ENCODE measurements at places on chromosomes 11 and 22.

- DNase-seq = no peak
These were observed 67.9 kb downstream of the MCM5 start for GRCh38 chr22:35467681-35468434.

DNA sequence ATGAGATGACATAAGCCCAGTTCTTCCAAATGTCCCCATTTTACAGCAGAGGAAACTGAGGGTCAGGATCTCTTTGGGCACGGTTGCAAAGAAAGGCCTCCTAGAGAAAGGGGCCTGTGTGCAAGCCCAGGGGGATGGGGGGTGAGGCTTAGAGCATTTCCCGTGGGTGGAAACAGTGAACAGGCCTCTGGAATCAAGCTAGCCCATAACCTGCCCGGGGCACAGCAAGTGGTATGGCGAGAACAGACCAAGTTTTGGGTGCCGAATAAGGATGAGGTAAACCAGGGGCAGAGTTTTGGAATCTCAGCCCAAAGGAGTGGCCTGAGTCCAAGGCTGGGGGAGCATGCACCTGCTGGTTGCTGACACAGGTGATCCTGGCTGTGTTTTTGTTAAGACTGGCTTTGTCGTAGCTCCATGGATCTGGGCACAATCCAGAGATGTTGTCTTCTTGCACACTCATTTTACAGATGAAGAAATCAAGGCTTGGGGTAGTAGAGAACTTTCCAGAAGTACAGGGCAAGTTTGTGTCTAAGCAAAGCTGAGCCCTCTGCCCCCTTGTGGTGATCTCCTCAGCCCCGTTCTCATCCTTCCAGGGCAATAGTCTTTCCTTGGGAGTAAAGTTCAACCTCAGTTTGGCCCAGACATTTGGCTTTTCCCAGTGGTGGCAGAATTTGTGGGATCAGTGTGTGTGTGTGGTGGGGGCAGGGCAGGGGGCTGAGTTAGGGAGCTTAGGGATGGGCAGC lies 53.5 kb upstream of the MYEOV start:
- no peak for DNase-seq

DNA sequence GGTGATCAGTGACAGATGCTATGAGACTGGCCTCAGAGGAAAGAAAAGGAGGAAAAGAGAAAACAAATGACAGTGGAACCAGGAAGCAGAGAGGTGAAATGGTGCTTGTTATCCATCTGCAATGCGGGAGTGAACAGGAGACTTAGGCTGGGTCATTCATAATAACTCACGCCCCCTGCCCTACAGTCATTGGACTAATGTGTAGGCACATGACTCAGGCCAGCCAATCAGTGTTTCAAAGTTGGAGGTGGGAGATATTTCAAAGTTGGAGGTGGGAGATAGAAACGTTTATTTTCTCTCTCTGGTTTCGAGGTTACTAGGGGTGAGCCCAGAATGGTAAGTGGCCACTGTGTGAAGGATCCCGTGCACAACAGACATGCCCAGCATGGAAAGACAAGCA lies 30.3 kb downstream of the SLC22A6 start:
- DNase-seq = no peak

GRCh38 chr11:111814557-111815320 lies 48.5 kb upstream of the PPP2R1B start:
- no peak for DNase-seq

- DNase-seq = no peak
These were observed 788.7 kb downstream of the OPCML start for GRCh38 chr11:132743601-132744000.

- DNase-seq = no peak
These were observed 37.2 kb downstream of the SLC35F2 start for GRCh38 chr11:107821199-107821927.

- no peak for DNase-seq
These were observed 2.0 kb upstream of the NLRX1 start for GRCh38 chr11:119166368-119167076.

DNA sequence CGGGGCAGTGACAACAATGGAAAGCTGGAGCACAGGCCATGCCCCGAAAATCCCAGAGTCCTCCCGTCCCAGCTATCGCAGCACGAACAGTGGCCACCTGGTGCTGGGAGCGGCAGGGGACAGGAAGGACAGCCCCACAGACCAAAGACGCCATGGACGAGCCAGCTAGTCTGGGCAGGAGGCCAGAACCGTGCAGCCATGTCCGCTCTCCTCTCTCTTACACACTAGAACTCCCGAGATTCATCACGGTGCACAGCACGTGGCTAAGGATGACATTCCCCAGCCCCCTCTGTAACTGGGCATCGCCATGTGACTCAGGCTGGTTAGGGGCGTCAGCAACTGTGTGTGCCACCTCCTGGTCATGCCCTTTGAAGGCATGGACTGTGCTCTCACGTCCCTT lies 4.6 kb downstream of the CDPF1 start:
- DNase-seq = no peak

GRCh38 chr11:931385-931784 lies 5.7 kb downstream of the AP2A2 start:
- no peak for DNase-seq

- no peak for DNase-seq
These were observed 1.4 kb downstream of the MYOD1 start for GRCh38 chr11:17720796-17721171.

GRCh38 chr22:42283278-42284201 lies 13.1 kb upstream of the TCF20 start:
- DNase-seq = no peak

DNA sequence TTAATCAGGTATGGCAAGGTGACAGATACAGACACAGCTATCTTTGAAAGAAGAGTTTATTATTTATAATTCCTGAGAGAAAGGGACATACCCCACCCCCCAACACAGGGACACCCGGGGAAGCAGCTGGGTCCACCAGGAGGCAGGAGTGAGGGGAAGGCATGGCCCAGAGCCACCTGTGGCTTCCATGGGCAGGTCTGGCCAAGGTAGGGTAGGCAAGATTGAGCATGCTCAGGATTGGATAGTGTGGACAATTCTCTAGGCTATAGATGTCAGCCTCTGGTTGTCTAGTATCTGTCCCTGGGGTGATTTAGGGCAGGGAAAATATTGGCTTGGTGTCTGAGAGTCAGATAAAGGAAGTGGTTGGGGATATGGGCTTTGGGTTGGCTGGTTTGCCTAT lies 27.5 kb upstream of the SMIM35 start:
- DNase-seq = no peak

DNA sequence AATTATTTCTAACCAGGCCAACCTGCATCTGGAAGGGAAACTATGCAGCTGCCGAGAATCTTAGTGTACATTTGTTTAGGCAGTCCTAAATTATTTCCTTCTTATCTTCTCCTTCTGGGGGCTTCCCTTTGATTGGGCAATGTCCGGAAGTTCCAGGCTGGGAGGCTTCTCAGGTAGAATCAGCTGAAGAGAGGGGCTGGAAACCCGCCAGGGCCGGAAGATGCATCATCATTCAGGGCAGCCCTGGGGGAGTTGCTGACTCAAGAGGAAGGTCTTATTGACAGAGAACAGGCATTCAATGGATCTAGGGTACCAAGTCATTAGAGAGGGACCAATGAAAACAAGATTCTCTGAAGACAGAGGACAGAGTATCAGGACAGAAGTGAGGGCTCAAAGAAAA lies 150.7 kb downstream of the BLID start:
- no peak for DNase-seq

GRCh38 chr11:9153651-9154050 lies 62.3 kb upstream of the SCUBE2 start:
- no peak for DNase-seq

- DNase-seq = no peak
These were observed 861.3 kb downstream of the TBC1D22A start for GRCh38 chr22:47623763-47624148.

DNA sequence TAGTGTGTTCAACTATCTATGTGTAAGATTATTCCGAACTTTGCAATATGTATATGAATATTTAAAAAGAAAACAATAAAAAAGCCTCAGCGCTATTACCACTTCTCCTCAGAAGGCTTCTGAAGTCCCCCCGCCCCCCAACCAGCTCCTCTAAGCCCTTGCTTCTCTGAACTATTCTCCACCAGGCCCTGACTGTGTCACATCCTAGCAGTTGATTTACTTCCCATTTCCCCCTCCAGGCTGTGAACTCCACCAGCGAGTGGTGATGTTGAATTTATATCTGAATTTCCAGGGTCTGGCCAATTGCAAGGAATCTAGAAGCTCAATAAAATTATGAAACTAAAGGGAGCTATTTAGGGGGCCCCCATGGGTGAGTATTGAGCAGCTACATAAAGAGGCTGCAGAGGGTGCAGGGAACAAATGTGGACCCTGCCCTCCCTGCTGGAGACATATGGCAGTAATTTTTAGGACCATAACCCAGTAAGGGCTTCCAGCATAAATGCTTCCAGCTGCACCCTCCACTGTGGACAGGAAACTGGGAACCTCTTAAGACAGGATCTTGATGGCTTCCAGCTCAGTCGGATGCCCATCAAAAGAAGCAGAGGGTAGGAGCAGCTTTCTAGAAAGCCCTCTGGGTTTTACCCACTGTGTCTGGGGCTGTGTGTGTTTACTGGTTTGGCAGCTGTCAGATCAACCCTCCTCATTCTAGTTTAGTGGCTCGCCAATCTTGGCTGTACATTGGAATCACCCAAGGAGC lies 81.4 kb downstream of the TIMP3 start:
- no peak for DNase-seq

- DNase-seq = no peak
These were observed 28.4 kb downstream of the ZNF143 start for GRCh38 chr11:9489080-9489765.

DNA sequence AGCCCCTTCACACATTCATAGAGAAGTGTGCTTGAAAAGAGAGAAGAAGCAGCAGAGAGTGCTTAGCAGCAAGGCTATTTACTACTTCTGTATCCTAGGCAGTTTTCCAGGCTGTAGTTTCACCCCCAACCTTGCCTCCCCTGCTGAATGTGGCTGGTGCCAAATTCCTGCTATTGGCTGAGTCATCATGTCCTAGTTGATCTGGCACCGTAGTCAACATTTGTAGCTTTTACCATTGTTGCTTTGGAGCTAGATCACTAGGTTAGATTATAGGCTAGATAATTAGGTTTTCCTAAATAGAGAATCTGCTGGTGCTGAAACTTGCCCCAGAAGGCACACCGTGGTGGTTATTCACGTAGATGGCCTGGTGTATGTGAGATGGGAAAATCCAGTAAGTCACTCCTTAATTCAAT lies 32.7 kb downstream of the ARHGAP42 start:
- no peak for DNase-seq

DNA sequence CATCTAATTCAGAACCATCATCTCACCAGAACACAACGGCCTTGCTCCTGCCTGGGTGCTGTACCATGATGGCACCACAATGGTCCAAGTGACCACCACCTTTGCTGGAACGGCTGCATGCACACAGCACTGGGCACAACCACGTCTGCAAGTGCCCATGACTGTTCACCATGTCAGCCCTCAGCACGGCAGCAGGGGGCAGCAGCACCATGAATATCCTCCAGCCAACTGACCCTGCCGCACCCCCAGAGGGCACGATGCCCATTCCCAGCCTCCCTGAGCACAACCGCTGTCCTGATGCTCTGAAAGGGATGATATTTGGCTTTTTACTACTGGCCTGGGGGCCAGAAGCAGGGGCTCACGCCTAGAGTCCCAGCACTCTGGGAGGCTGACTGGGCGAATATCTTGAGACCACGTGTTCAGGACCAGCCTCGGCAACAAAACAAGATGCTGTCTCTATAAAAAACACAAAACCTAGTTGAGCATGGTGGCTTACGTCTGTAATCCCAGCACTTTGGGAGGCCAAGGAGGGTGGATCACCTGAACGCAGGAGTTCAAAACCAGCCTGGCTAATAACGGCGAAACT lies 25.7 kb downstream of the DRD4 start:
- no peak for DNase-seq

DNA sequence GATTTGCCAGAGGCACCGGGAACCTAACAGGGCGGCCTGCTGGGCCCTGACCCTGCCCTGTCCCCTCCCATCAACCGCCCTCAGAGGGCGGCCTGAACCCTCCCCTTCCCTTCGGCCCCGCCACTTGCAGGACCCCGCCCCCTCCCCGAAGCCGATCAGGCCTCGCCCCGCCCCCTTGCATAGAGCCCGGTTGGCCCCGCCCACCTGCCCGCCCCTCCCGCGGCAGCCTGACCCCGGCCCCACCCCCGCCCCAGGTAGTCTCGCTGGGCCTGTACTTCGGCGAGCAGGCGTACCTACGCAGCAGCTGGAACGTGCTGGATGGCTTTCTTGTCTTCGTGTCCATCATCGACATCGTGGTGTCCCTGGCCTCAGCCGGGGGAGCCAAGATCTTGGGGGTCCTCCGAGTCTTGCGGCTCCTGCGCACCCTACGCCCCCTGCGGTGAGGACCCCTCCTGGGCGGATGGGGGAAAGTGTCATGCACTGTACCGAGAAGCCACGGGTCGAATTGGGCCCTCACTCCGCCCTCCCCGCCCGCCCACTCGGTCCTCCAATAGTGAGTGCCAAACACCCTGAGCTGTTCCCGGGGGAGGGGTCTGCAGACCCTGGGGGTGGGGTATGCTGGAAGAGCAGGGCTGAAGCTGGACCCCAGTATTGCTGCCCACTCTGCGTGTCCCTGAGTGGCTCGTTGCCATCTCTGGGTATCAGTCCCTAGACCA lies 94.1 kb downstream of the CACNA1I start:
- DNase-seq = no peak

DNA sequence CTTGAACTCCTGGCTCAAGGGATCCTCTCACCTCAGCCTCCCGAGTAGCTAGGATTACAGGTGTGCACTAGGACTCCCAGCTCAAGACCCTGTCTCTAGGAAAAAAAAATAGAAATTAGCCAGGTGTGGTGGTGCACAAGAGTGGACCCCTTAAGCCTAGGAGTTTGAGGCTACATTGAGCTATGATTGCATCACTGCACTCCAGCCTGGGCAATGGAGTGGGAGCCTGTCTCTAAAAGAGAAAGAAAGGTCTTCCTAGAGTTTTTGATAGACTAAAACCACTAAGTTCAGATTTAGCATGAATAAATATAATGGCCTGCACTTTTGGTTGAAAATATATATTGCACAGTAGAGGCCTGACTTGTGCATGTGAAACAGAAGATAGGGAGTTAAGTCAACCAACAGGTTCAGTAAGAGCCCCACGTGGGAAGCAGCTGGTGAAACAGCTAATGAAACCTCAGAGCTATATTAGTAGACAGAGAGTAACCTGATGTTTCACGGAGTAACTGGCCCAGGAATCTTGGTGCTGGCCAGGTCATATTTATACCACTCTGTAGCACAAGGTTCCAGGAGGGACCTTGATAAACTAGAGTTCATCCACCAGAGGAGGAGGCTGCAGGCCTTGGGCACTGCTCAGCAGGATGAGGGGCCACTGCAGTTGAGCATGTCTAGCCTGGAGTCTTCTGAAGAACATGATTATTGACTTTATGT lies 4.6 kb upstream of the MICAL3 start:
- no peak for DNase-seq

GRCh38 chr11:26963764-26964163 lies 30.1 kb upstream of the FIBIN start:
- no peak for DNase-seq

DNA sequence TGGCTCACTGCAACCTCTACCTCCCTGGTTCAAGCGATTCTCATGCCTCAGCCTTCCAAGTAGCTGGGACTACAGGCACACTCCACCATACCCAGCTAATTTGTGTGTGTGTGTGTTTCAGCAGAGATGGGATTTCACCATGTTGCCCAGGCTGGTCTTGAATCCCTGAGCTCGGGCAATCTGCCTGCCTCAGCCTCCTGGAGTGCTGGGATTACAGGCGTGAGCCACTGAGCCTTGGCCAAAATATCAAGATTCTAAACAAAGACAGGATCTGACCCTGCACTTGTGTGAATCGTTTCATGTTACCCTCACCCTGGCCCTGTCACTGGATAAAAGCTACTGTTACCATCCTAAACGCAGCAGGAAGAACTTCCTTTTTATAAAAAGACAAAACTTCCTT lies 15.6 kb upstream of the THY1 start:
- DNase-seq = no peak

All from stimulated activated CD8-positive, alpha-beta memory T cell treated with anti-CD3 and anti-CD28 coated beads, Interleukin-4, amount 100 ng/mL, for 1 hour (primary cell).